ENCODE measurements at places on chromosomes 5 and 9. TPM values are rescaled to one million over a fixed set of nuclear protein-coding genes. Genes with fewer than 3 reads are reported as not detected.
A peak's percentile ranks its signal among the peaks of the same experiment; 100 is the strongest.

The PAEP gene
- not detected for total RNA-seq

The NEURL1B gene
- 4.0 TPM for total RNA-seq

The TNFSF15 gene
- total RNA-seq: 2.1 TPM

The CYSRT1 gene
- total RNA-seq: 1.2 TPM

The ZER1 gene
- 38.4 TPM for total RNA-seq

The ARHGEF28 gene
- 17.0 TPM for total RNA-seq

GRCh38 chr5:149457393-149457763 lies 78.3 kb upstream of the IL17B start:
- no peaks in the 10 kb centered on the region for H3K36me3 ChIP-seq
- H3K4me3 ChIP-seq: no peak overlapping the region
- H3K27me3 ChIP-seq: no peaks in the 10 kb centered on the region
- no peak for DNase-seq

- peaks cover 43% of the 10 kb centered on the region for H3K27me3 ChIP-seq
- H3K27ac ChIP-seq: no peak overlapping the region
These were observed 23.4 kb downstream of the LCP2 start for GRCh38 chr5:170273968-170274710.

- DNase-seq: peak; percentile 8
- no peaks in the 10 kb centered on the region for H3K36me3 ChIP-seq
- no peaks in the 10 kb centered on the region for H3K4me1 ChIP-seq
- H3K27ac ChIP-seq: no peak overlapping the region
These were observed 50.5 kb downstream of the AHRR start for GRCh38 chr5:371811-372555.

DNA sequence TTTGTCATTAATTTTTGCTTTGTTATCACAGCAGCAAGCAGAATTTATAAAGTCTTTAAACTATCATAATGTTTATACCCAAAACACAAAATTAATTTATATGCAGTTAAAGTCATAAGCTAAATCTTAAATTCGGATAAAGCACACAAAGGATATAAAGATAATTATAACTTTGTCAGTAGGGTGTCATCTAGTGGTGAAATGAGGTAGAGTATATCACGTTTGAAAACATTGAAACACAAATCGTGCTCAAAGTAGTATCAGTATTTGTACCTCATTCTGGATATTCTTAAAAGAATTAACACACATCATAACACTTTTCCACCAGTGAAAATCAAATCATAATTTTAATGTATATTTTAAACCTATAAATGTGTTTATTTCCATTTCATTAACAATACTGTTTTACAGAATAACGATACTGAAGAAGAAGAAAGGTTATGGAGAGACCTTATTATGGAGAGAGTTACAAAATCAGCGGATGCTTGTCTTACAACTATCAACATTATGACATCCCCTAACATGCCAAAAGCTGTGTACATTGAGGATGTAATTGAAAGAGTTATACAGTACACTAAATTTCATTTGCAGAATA lies 129.5 kb downstream of the NIPBL start:
- no peaks in the 10 kb centered on the region for H3K27me3 ChIP-seq
- no peak for DNase-seq
- H3K4me1 ChIP-seq: no peaks in the 10 kb centered on the region

- DNase-seq: no peak
- H3K4me3 ChIP-seq: no peak overlapping the region
- H3K36me3 ChIP-seq: no peaks in the 10 kb centered on the region
- H3K4me1 ChIP-seq: no peaks in the 10 kb centered on the region
- no peaks in the 10 kb centered on the region for H3K27me3 ChIP-seq
- no peak overlapping the region for H3K27ac ChIP-seq
These were observed 180.4 kb upstream of the ACTBL2 start for GRCh38 chr5:57662991-57663390.

DNA sequence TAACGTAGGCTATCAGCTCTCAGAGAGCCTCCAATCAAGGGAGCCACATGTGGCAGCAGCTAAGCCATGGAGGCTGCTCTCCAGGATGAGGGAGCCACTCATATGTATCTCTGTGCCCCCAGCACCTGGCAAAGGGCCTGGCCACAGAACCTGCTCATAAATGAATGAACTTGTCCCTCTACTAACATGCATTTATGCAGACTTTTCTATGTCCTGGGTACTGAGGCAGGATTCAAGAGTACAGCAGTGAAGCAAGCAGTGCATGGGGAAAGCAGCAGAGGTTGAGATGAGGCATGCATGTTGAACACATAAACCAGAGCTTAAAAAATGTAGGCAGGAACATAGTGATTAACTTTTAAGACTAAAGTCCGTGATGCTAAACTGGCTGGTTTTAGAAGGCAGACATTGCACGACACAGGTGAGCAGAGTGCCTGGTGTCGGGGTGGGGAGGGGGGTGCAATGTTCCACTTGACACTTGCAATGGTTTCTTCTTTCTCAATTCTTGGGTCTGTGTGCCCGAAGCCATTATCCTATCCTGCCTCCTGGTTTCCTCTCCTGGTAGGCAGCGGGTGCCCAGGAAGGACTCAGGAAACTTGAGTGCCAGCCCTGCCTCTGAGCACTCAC lies 142.8 kb upstream of the ALDH1B1 start:
- H3K27ac ChIP-seq: no peak overlapping the region
- no peak for DNase-seq
- H3K36me3 ChIP-seq: no peaks in the 10 kb centered on the region
- H3K4me1 ChIP-seq: no peaks in the 10 kb centered on the region
